CD4-positive, alpha-beta T cell treated with Interferon alpha-2 for 1 hour (primary cell): ENCODE measurements at places on chromosomes 6 and 20.
A peak's percentile ranks its signal among the peaks of the same experiment; 100 is the strongest.

- no peak for DNase-seq
Observed at GRCh38 chr20:35497780-35498189, 31.7 kb downstream of the C20orf173 start.

- no peak for DNase-seq
Observed at GRCh38 chr6:44646355-44646754, 258.8 kb downstream of the CDC5L start.

GRCh38 chr20:37296371-37296770 is 6.9 kb downstream of the MANBAL start:
- DNase-seq, result no peak

DNA sequence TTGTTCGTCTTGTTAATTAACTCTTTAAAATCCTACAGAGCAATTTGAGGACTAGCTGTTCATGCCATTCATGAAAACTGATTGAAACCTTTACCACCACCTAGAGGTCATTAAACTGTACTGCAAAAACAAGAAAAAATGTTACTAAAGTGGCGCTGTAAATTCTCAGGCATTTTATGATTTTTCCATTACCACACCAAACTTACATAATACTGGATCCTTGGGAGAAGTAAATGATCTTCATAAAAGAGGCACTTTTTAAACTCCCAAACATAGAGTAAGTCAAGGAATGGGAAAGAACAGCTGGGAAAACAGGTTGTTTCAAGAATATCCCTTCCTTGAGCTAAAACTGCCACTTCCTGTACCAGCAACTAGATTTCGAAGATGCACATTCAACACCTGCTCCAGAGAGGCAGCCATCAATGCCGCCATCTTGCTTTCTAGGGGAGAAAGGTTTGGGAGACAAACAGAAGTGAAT is 54.3 kb downstream of the MYLIP start:
- no peak for DNase-seq

GRCh38 chr6:24283043-24283985 is 74.5 kb downstream of the DCDC2 start:
- peak; percentile 28 for DNase-seq

- DNase-seq, result no peak
Observed at GRCh38 chr6:109471105-109471810, 11.8 kb downstream of the ZBTB24 start.

DNA sequence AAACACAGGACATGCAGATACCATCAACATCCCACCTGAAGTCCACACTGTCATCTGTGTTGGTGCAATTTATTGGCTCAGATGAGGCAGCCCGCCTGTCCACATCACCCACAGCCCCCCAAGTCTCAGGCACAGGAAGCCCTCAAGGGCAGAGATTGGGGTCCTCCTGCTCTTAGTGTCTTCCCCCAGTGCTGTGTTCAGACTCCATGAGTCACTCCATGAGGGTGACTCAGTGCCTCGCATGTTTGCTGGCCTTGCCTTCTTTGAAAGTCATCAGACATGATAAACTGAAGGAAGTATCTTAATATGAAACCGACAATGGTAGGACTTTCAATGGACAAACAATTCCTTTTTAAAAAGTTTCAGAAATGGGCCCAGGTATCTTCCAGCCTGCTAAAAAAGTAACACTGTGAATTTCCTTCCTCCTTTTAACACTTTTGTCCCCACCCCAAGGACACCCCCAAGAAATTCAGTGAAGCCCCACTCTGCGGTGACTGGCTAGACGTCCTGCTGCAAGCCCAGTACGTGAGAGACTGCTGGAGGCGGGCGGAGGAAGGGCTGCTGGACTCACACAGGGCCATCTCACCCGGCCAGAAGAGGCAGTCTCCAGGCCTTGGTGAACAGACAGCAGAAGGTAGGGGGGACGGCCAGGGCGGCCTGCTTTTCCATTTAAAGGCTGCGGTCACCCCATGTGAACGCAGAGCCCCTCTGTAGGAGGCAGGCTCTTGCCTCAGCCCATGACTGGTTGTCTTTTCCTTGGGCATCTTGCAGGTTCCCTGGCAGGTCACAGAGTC is 43.0 kb upstream of the KCNK16 start:
- DNase-seq, result no peak

DNA sequence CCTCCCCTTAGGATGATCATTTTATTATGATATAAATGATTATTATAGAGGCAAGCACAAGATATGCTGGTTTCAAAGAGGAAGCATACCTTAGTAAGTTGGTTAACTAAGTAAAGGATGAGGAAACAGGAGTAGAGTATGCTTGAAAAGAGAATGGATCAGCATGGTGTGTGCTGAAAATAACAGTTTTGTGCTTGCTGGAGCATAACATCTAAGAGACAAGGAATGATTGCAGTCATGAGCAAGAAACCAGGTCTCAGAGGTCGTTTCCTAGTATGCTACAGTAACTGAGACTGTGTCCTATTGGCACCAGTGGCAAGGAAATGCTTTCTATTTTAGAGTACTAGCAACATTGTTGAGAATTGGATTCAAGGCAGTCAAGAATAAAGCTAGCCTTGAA is 34.1 kb downstream of the CDC40 start:
- no peak for DNase-seq

DNA sequence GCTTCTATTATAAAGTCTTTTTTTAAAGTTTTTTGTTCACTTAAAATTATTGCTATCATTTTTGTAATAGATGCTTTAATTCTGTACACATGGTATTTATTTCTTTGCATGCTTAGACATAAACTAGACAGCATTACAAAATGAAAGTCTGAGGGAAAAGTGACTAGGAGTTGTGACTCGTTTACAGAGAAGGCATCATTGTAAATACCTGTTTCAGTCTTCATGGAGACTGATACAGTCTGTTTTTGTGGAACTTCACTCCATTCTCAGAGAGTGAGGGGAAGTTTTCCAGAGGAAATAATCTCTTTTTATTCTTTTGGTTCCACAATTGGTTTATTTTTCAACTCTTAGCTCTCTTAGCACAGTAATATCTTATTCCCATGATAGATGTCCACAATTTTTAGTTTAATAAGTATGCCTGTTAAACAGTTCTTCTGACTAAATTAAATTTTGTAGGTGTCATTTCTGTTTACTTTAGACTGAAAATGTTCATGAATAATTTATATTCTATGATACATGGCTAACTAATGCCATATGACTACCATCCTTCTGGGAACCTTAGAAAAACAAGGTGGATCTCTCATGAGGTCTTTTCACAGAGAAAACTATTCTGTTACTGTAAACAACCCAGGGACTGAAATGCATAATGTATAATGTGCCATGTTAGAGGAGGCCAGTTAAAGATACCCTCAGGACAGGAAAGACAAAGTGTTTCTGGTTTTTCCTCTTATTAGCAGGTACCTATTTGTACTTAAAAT is 69.2 kb downstream of the MYO6 start:
- DNase-seq, result no peak

- no peak for DNase-seq
Observed at GRCh38 chr6:137832110-137832509, 34.9 kb upstream of the TNFAIP3 start.

- DNase-seq, result peak; percentile 44
Observed at GRCh38 chr20:33076662-33077372, 2.6 kb upstream of the BPIFB4 start.

GRCh38 chr20:48531505-48531904 is 296.3 kb downstream of the PREX1 start:
- DNase-seq, result no peak

GRCh38 chr20:45934046-45934585 is 367 bp upstream of the PCIF1 start:
- no peak for DNase-seq

DNA sequence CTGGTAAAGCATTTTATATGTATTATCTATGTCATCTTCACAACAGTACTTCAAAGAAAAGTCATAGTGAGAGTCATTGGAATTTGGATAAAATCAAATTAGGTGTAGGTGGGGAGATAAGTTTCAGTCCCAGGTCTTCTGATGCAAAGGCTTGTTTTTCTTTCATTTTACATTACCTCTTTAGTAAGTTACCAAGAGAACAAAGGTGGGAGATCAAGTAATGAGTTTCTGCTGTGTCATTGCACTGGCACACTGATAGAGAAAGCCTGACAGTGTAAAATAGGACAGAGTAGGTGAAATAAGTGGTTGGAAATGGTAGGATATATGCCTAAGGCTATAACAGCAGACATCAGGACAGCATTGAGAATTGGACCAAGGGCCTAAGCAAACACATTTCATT is 250.4 kb downstream of the NKAIN2 start:
- DNase-seq, result no peak

- no peak for DNase-seq
Observed at GRCh38 chr6:167799033-167799821, 27.5 kb upstream of the AFDN start.

DNA sequence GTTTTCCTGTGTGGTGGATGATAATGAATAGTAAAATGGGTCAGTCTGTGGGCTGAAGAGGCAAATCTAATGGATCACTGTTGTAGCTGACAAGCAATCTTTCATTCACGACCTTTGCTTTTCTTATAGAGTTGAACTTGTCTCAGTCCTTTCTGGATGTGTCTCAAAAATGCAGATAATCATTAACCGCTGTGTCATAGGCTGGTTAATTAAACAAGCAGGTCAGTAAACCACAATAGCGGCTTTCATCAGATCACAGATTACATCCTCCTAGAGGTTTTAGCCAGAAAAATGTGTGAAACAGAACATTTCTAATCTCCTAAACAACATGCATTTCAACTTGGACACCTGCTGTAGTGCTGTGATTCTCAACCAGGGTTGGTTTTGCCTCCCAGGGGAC is 2.5 kb upstream of the METTL24 start:
- no peak for DNase-seq

GRCh38 chr6:57021086-57021720 is 25.3 kb upstream of the KIAA1586 start:
- no peak for DNase-seq
